ENCODE measurements at places on chromosomes 5 and 9. TPM values are rescaled to one million over a fixed set of nuclear protein-coding genes. Genes with fewer than 3 reads are reported as not detected.
A peak's percentile ranks its signal among the peaks of the same experiment; 100 is the strongest.

Gene FBP2
- not detected for total RNA-seq

Gene SLC6A19
- total RNA-seq = not detected

Gene BASP1
- total RNA-seq = 242 TPM

Gene NAIF1
- total RNA-seq = 10.1 TPM

Gene DMRT2
- not detected for total RNA-seq

Gene ARSB
- 33.6 TPM for total RNA-seq

Gene DMRT3
- not detected for total RNA-seq

DNA sequence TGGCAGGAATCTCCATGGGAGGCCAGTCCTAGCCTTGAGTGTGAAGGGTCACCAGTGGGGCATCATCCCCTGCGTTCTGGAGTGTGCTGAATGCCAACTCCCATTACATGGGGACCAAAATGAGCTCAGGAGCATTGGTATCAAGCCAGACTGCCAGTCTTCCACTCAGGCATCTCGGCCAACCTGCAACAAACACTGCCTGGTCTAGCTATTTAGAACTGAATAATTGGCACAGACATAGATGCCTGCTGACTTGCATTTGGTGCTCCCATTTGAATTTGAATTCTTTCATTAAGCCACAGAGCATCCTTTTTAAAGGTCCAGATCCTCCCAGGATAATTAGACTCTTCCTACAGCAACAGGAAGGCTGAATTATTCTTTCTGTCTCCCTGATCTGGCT, 116.6 kb upstream of the ABCA1 start:
- H3K4me1 ChIP-seq = no peaks in the 10 kb centered on the region
- no peaks in the 10 kb centered on the region for H3K36me3 ChIP-seq
- no peak overlapping the region for H3K27ac ChIP-seq

- H3K36me3 ChIP-seq = peaks cover 48% of the 10 kb centered on the region
- no peaks in the 10 kb centered on the region for H3K4me1 ChIP-seq
- no peak overlapping the region for H3K27ac ChIP-seq
- H3K4me3 ChIP-seq = no peak overlapping the region
Measured at GRCh38 chr5:66179297-66180051, 35.4 kb downstream of the SREK1 start.

DNA sequence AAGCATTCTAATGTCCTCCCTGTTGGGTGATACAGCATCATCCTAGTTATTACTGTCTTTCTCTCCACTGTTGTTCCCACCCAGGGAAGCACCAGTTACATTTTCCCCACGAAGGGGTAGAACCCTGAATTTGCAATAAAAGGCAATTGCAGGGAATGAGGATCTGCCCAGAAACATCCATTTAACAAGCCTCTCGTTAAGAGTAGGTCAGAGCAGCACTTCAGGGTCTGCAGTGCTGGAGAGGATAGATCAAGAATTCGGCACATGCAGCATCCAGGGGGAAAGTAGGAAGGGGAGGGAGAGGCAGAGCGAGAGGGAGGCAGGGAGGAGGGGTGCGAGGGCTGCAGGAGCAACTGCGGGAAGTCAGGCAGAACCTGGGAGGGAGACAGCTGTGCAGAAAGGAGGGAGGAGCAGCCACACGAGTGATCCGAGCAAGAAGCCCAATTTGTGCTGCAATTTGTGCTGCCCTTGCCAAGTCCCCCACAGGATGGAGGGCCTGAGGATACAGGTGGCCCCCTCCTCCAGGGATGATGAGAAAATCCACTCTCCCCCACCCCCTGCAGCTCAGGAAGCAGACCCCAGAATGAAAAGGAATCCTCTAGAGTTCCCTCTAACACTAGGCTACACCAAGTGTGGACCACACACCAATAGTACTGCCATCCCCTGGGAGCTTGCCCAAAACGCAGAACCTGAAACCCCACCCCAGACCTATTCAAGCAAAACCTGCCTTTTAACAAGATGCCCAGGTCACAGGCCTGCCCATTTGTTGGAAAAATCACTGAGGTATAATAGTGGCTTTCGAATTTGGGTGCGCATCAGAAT, 62.2 kb downstream of the EPB41L4B start:
- H3K27ac ChIP-seq = no peak overlapping the region
- peaks cover 22% of the 10 kb centered on the region for H3K4me1 ChIP-seq
- no peak overlapping the region for H3K4me3 ChIP-seq
- no peaks in the 10 kb centered on the region for H3K36me3 ChIP-seq
- DNase-seq = no peak

DNA sequence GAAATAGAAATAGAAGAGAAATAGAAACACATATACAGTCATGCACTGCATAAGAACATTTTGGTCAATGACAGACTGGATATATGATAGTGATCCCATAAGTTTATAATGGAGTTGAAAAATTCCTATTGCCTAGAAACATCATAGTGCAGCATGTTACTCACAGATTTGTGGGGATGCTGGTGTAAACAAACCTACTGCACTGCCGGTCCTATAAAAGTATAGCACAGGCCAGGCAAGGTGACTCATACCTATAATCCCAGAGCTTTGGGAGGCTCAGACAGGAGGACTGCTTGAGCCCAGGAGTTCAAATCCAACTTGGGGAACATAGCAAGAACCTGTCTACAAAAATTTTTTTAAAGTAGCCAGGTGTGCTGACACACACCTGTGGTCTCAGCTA, 240.6 kb upstream of the MAP3K1 start:
- DNase-seq = no peak
- H3K4me1 ChIP-seq = peaks cover under 1% of the 10 kb centered on the region
- H3K27ac ChIP-seq = no peak overlapping the region
- H3K4me3 ChIP-seq = no peak overlapping the region
- no peaks in the 10 kb centered on the region for H3K27me3 ChIP-seq

DNA sequence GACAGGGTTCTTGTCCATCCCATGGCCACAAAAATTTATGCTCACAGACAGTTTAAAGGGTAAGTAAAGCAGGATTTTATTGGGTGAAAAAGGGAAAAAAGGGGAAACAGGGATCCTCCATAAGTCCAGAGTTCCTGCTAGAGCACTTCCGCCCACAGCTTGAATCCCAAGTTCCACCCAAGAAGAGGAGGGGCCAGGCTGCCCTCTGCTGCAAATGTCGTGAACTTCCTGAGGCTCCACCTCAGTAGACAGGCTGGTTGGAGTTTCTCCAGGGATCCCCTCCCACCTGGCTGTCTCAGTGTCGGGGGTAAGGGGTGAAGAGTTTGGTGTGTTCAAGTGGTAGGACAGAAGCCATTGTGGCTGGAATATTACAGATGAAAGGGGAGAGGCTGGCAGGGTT, 275.0 kb upstream of the SGCD start:
- H3K27me3 ChIP-seq = no peaks in the 10 kb centered on the region
- no peak overlapping the region for H3K27ac ChIP-seq
- no peak overlapping the region for H3K4me3 ChIP-seq
- no peak for DNase-seq

DNA sequence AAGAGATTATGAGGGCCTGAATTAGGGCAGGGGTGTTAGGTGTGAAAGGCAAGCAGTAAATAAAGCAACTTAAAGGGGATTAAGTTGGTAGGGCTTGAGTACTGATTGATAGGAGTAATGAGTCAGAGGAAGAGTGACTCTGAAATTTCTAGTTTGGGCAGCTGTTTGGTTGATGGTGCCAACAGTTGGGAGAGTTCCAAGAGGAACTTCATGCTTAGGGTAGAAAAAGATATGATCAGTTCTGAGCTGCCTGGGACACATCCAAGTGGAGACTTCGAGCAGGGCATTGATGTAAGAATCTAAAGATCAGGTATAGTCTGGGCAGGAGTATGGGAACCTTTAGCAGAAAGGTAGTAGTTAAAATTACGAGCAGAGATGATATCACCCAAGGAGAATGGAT, 10.2 kb downstream of the MAMDC2 start:
- no peaks in the 10 kb centered on the region for H3K27me3 ChIP-seq
- H3K27ac ChIP-seq = no peak overlapping the region
- no peak overlapping the region for H3K4me3 ChIP-seq
- DNase-seq = no peak

DNA sequence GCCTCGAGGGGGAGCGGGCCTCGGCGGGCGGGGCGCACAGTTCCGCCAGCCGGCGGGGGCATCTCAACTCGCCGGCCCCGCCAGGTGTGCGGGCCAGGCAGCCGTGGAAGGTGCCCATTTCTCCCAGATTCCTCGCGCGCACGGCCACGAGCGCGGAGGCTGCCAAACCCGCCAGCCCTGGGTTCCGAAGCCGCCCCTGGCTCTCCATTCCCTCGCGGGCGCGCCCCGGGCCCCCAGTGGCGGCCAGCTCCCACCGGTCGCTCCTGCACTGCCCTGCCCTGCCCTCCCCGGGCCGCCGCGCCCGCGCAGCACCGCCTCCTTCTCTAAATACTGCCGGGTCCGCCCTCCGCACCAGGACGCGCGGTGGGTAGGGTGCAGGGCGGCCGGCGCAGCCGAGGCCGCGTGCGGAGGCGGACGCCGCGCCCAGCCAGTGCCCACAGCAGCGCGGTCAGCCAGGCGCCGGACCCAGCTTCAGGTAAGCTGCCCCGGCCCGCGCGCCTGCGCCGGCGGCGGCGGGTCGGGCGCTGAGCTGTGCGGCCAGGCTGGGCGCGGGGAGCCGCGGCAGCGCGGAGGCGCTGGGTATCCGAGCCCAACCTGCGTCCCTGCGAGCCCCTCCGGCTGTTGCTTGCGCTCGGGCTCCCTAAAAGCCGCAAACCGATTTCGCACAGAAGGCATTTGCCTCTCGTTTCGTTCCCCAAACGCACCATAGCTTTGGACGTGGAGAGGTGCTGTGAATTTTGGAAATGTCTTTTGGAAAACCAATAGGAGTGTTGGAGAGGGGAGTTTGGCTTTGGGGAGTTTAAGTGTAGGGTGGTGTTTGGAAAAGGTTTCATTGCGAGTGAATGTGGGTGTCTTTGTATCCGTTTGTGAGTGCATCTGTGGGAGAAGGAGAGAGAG, at the start of gene TMEM171:
TSS of gene TMEM171 (plus strand) at position 354 of the 897 bp plus-strand sequence. CDS start 2,799 bp downstream, outside the sequence.
- peaks cover 39% of the 10 kb centered on the region for H3K4me1 ChIP-seq
- peak within 1 kb of the TSS; percentile 80 for H3K4me3 ChIP-seq
- DNase-seq = peak; percentile 95
- no peak within 1 kb of the TSS for H3K27ac ChIP-seq
- no peaks in the 10 kb centered on the region for H3K36me3 ChIP-seq

GRCh38 chr5:76337953-76338451, 65.1 kb upstream of the IQGAP2 start:
- no peaks in the 10 kb centered on the region for H3K27me3 ChIP-seq
- H3K27ac ChIP-seq = no peak overlapping the region
- no peak overlapping the region for H3K4me3 ChIP-seq
- H3K4me1 ChIP-seq = no peaks in the 10 kb centered on the region

DNA sequence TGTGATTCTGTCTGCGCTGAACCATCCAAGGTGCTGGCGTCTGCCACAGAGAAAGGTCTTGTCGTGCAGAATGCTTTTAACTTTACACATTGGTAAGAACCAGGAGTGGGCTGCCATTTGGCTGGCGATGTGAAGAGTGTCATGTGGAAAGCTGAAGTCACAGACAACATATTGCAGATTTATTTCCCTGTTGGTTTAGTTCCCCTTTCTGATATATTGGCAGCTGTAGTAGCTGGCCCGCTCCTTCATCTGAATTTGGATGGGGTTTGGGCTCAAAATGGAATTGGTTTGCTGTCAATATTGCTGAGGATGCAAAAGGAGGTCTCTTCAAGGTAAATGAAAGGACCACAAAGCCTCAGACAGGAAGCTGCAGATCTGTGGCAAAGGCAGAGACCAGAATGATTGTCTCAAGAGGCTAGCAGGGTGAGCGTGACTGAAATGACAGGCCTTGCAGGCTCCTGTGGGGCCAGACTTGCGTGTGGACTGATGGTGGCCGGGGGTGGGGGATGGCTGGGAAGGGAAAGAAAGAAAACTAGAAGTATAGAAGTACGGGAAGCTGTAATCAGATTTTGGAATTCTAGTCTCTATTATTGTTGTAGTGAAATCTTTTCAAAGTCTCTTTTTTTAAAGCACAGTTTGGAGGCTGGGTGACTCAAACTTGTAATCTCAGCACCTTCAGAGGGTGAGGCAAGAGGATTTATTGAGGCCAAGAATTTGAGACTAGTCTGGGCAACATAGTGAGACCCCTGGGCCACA, 25.1 kb upstream of the CD180 start:
- H3K36me3 ChIP-seq = no peaks in the 10 kb centered on the region
- no peak overlapping the region for H3K4me3 ChIP-seq
- H3K4me1 ChIP-seq = no peaks in the 10 kb centered on the region
- no peak for DNase-seq

DNA sequence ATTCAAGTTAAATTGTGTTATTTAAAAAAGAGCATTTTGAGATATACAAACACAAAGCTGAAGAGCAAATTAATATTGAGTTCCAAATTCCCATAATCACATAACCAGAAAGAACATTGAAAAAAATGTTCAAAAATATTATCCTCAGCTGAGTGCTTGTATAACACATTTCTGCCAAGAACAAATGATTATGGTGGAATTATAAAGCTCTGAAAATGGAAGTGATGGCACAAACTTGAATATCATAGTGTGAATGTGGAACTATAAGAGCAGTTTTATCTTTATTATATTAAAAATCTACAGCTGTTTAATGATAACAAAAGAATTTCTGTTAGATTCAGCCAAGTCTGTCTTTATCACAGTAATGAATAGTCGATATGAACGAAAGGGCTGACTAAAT, 117.8 kb downstream of the MEF2C start:
- peaks cover 6% of the 10 kb centered on the region for H3K36me3 ChIP-seq
- peaks cover 20% of the 10 kb centered on the region for H3K4me1 ChIP-seq
- no peak overlapping the region for H3K27ac ChIP-seq
- H3K27me3 ChIP-seq = no peaks in the 10 kb centered on the region
- DNase-seq = no peak
- H3K4me3 ChIP-seq = no peak overlapping the region

DNA sequence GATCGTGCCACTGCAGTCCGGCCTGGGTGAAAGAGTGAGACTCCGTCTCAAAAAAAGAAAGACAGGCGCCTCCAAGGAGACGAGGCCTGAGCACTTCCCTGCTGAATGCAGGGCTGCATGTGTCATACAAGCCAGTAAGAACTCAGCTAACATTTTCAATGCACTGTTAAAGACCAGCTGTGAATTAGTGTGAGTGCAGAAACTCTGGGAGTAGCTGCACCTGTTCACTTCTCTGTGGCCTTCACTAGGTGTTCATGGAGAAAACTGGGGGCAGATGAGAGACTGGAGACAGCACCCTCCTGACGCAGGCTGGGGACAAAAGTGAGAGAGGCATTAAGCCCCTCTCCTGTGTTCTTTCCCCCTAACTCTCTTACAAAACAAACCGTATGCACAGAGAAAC, 41.8 kb downstream of the FBXO10 start:
- no peak overlapping the region for H3K4me3 ChIP-seq
- H3K36me3 ChIP-seq = peaks cover 22% of the 10 kb centered on the region
- no peaks in the 10 kb centered on the region for H3K4me1 ChIP-seq
- DNase-seq = no peak

DNA sequence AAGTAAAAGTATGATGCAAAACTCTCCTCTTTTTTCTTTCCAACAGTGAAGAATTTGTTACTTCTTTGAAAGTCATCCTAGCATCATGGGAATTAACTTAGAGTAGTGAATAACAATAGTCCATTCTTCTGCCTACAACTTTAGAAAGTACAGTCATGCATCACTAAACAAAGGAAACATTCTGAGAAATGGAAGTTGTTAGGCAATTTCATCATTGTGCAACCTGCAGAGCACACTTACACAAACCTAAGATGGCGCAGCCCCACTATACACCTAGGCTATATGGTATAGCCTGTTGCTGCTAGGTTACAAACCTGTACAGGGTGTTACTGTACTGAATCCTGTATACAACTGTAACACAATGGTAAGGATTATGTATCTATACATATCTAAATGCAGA, 1209.3 kb upstream of the C9orf72 start:
- no peak overlapping the region for H3K27ac ChIP-seq
- H3K4me1 ChIP-seq = no peaks in the 10 kb centered on the region
- H3K36me3 ChIP-seq = no peaks in the 10 kb centered on the region
- H3K4me3 ChIP-seq = no peak overlapping the region
- no peaks in the 10 kb centered on the region for H3K27me3 ChIP-seq

- no peak overlapping the region for H3K27ac ChIP-seq
- DNase-seq = no peak
- no peak overlapping the region for H3K4me3 ChIP-seq
- no peaks in the 10 kb centered on the region for H3K27me3 ChIP-seq
Measured at GRCh38 chr5:74192606-74193299, 447.8 kb downstream of the ENC1 start.
